ENCODE measurements at places on chromosomes 12 and 14. TPM values are rescaled to one million over a fixed set of nuclear protein-coding genes. Genes with fewer than 3 reads are reported as not detected.

GRCh38 chr14:58607952-58608317 is 29.8 kb upstream of the DACT1 start:
- no peak for DNase-seq

GRCh38 chr12:116155383-116155782 is 122.1 kb downstream of the MED13L start:
- DNase-seq: no peak

The MUCL1 gene
- not detected for polyA plus RNA-seq

The GLS2 gene
- 1.6 TPM for polyA plus RNA-seq

DNA sequence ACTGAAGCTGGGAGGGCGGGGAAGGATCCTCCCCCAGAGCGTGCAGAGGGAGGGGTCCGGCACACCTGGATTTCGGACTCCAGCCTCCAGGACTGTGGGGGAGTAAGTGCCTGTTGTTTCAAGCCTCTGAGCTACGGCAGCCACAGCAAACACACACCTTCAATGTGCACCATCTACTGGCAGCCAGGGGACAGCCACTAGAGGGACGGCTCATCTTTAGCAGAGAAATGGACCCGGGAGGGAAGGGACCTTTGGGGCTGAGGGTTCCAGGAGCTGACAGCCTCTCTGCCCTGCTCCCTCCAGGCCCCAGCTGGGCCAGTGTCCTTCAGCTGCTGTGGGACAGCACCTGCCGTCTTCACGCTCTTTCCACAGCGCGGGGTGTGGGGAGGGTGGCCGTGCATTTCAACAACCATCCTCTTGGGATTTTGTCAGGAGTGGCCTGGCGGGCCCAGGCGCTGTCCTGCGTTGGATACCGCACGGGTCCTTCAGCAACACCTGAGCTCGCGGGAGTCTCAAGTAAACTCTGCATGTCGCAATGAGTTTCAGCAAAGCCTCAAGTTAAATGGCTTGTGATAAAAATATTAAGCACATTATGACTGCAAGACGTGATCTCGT is 209.2 kb upstream of the C14orf180 start:
- DNase-seq: no peak

GRCh38 chr12:120388691-120389481 is 19.9 kb upstream of the MSI1 start:
- DNase-seq: no peak

The BEST3 gene
- polyA plus RNA-seq: 0.36 TPM

The COX6A1 gene
- polyA plus RNA-seq: 296 TPM

DNA sequence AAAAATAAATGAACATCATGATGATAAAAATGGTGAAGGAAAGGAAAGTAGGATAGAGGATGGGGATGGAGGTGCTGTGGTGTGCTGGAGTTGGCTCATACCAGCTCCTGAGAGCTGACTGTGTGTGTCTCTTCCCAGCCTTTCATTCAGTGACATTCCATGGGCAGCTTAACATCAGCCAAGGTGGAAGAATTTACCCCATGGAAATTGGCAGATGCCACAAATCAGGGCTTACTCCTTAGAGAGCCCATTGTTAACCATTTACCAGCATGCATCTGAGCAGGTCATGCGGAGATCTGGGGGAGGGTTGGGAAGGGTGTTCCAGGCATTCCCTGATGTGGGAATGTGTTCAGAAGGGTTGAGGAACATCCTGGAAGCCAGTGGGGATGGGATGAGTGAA is 164.7 kb upstream of the MYL2 start:
- DNase-seq: no peak

GRCh38 chr14:24279301-24280186 is 8.1 kb upstream of the RABGGTA start:
- no peak for DNase-seq

GRCh38 chr12:93127582-93128331 is 198.7 kb upstream of the EEA1 start:
- DNase-seq: no peak

DNA sequence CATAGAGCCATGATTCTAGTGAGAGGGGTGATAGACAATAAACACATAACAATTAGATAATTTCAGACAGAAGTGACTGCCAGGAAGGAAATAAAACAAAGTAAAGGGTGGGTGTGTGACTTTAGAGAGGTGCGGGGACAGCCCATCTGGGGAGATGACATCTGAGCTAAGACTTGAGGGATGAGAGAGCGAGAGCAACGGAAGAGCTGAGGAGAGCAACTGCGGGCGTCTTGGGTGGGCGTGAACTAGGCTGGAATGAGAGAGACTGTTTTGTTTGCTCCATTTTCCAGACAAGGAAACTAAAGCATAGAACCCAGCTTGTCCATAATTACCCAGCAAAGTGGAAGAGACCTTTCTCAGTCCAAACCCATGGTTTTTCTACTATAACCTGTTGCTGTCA is 25.3 kb downstream of the NRXN3 start:
- no peak for DNase-seq

GRCh38 chr12:90062799-90063198 is 354.2 kb upstream of the ATP2B1 start:
- DNase-seq: no peak

The UNC79 gene
- 0.70 TPM for polyA plus RNA-seq

DNA sequence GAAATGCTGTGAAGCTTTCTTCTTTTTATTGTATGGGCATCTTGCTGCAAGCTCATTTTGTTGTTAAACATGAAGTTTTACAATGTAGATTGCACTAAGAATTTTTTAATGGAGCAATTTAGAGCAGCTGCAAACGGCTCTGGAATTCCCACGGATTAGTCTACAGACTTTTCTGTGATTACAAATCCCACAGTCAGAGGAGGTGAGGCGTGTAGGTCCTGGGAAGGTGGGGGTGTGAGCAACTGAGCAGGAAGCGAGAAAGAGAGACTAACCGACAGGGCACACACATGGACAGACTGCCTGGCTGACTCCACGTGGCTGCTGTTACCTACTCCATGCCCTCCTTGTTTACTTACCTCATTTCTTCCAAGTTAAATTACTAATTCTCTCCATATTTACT is 348.5 kb downstream of the NPAS3 start:
- no peak for DNase-seq

The MYF6 gene
- 0.20 TPM for polyA plus RNA-seq

DNA sequence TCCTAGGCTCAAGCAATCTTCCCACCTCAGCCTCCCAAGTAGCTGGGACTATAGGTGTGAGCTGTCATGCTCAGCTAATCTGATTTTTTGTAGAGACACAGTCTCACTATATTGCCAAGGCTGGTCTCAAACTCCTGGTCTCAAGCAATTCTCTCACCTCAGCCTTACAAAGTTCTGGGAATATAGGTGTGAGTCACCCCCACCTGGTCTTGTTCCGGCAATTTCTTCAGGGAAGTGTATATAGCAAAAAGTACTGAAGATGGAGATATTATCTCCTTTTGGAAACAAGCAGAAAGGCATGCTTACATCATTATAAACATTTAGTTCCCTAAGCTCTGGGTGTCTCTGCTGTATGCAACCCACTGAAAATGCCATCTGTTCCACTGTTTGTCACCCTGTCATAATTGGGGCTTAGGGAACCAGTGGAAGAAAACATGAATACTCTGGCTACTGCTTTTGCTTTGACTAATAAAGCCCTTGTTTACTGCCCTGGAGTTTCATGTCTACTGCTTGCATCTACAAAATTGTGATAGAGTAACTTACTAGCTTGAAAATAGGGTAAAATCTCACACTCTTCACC is 940.2 kb downstream of the GALC start:
- no peak for DNase-seq

All from renal cortex interstitium (tissue), 15 donors.